Activated T-cell treated with anti-CD3 and anti-CD28 coated beads, Interleukin-2, amount 50 U/mL, for 4 hours (primary cell): ENCODE measurements at places on chromosomes 4 and X.

DNA sequence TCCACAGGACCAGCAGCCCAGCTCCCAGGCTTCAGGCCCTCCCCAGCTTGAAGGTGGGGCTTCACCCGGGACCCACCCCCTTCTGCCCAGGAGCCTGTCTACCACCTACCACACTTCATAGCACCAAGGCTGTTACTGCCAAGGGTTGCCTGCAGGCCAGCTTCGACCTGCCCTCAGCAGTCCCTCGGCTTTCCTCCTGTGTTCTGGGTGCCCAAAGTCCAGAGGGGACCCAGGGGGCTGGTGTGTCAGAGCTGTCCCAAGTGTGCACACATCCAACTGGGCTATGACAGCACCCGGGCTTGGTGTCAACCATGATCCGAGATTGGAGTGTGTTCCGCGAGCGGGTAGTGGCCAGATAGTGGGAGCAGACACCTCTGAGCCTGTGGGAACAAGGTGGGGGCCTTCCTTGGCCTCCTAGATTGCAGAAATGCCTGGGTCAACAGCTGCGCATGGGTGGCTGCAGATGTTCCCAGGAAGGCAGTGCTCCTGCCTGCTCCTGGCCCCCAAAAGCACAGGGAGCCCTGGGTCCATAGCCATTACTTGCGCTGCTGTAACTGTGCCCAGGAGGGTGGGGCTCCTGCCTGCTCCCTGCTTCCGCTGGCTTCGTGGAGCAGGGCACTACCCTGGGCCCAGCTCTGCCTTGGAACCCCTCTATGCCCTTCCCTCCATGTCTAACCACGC is 16.8 kb downstream of the SULT1B1 start:
- DNase-seq = no peak

- no peak for DNase-seq
Measured at GRCh38 chrX:150088766-150089518, 150.7 kb upstream of the EOLA2 start.

DNA sequence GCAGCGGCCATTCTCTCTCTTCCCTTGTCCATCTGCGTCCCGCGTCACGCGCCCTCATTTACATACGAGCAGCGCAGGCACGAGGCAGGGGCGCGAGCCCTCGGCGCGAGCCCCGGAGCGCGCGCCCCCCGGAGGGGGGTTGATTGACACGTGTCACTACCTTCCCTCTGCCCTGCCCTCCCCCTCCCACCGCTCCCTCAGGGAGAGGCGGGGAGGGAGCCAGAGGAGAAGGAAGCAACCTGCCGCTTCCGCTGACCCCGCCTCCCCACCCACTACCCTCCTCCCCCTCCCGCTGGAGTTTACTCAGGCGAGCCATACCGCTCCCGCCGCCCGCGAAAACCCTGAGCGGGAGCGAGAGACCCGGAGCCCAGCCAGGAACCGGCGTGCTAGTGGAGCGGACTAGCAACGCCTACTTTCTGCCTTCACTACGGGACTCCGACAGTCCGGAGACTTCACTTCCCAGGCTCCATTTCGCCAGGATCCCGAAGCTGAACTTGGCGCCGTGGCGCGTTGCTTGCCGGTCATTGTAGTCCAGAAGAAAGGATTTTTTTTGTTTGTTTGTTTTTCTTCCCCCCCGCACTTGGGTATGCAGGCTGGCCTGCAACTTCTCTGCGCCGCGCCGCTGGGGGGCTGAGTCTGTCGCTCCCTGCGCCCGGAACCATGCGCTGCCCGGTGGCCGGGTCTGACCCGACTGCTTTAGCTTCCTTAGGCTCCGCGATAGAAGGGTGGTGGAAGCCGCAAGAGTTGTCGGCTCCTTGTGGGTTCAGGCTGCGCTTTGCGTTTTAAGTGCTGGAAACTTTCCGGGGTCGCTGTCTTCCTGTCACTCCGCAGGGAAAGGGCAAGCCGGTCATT is at the start of gene LCORL:
Gene LCORL (minus strand): TSS at position 36 of the 852 bp plus-strand sequence. CDS start 4 bp downstream, at position 32.
- DNase-seq = peak; percentile 77

GRCh38 chrX:136112778-136113177 is 34.6 kb upstream of the FHL1 start:
- DNase-seq = no peak

DNA sequence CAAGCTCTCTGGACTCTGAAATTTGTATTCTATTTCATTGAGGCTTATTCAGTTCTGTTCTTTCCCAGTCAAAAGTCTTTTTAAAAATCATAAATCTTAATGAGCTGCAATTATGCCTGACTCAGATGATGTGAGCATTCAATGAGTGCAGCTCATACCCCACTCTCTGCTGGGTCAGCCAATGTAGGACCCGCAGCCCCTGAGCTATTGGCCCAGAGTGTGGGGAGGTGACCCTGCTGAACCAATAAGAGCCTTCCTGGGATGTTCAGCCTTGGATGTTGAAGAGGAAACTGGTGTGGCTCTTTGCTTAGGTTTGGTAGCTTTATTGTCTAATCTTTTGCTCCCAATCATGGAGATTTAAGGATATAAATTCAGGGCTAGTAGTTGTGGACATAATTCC is 12.1 kb upstream of the TCEAL4 start:
- DNase-seq = no peak

DNA sequence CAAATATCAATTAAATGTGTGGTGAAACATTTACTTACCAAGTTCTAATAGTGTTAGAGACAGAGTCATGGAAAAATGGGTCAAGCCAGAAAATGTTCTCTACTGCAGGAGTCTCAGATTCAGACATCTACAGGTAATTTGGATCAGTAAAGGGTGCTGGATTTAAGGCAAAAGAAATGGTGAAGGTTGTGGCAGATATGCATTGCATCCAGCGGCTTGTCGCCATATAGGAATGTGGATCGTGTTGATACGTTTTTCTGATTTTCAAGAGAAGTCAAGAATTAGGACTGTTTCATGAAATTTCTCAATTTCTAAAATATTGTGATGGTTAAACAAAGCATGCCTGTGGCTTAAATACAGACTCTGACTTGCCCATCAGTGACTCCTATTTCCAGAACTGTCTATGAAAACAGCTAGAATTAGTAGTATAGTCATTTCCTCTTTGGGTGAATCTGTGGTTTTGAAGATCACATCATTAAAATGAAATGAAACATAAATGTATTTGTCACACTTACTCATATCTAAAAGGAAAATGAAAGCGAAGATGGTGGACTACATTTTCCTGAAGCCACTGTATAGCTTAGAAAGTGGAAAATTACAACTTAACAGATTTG is 110.1 kb upstream of the VEGFC start:
- no peak for DNase-seq

DNA sequence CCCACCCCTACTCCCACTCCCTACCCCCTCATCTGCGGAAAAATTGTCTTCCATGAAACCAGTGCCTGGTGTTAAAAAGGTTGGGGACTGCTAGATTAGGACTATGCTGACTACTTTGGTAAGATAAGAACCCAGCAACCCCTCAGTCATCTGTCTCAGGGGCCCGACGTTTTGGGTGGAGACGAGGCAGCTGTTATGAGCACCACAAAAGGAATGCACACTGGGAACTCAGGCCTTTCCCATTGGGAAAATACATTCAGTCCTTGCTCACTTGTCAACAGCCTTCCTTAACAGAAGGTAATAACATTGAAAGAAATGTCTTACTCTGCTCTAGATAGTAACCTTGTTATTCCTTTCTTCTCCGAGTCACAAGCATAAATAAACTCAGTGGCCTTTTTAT is 310.8 kb downstream of the AFF2 start:
- no peak for DNase-seq

GRCh38 chr4:144451766-144452450 is 194.0 kb upstream of the HHIP start:
- no peak for DNase-seq

GRCh38 chr4:41934901-41935651 is at the start of gene TMEM33:
TMEM33 (plus strand) TSS chr4:41935429; CDS start chr4:41935485, 56 bp downstream.
- peak; percentile 72 for DNase-seq

- DNase-seq = no peak
Measured at GRCh38 chrX:68588602-68589371, 58.7 kb upstream of the STARD8 start.

- no peak for DNase-seq
Measured at GRCh38 chrX:19814240-19814639, 73.2 kb downstream of the SH3KBP1 start.

GRCh38 chr4:84669201-84669600 is 86.3 kb downstream of the CDS1 start:
- no peak for DNase-seq

- peak; percentile 35 for DNase-seq
Measured at GRCh38 chrX:11143931-11144678, 33.0 kb downstream of the HCCS start.

- DNase-seq = no peak
Measured at GRCh38 chr4:112003231-112003907, 141.9 kb upstream of the FAM241A start.

DNA sequence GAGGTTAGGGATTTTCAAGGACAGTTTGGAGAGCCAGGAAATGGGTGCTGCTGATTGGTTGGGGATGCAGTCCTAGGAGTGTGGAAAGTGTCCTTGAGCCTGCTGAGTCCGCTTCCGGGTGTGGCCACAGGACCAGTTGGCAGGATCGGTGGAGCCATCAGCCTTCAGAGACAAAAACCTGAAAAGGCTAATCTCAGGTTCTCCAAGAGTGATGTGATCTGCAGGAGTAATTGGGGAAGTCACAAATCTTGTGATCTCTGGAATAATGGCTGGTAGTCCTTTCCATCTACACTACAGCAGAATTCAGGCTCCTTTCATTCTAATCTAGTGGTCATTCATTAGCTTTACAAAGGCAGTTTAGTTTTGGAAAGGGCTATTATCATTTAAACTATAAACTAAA is 55.9 kb upstream of the BMP2K start:
- no peak for DNase-seq

DNA sequence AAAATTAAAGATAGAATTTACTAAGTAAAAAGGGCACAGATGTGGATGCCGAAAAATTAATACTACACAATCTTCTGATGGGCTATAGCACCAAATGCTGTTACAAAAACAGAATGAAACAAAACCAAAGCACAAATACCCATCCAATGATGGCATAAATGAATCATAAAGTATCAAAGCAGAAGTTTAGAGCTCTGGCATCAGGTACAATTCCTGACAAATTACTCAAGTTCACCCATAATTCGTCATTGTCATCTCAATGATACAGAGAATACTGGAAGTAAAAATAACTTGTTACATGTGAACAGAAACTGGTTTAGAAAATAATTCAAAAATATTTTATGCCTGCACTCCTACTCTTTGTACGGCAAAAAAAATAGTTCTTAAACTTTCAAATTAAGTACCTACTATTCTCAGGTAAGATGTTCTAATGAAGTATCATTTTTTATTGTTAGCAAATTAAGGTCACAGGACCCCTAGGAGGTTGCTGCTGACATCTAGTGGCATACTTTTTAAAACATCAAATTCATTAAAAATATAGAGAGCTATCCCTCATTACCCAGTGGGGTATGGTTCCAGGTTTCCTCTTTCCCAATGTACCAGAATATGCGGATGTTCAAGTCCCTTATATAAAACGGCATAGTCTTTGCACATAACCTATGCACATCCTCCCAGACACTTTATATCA is 126.1 kb downstream of the INPP4B start:
- DNase-seq = no peak

- no peak for DNase-seq
Measured at GRCh38 chrX:56499372-56499771, 64.1 kb upstream of the UBQLN2 start.

GRCh38 chr4:74738464-74739143 is 55.7 kb downstream of the BTC start:
- no peak for DNase-seq

DNA sequence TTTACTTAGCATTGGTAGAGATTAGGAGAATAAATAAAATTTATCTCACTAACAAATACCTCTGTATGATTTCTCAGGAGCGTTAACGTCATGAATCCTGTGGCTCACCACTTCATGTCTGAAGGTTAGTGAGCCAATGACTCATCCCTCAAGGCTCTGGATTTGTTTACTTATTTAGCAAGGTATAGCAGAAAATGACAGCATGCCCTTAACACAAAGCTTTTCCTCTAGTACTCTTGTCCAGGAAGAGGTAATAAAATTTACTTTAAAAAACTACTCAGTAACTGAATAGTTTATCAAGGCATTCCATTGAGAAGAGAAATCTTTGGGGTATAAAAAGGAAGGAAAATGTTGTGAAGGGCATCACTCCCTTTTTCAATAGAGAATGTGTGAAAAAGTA is 823.8 kb downstream of the CCSER1 start:
- no peak for DNase-seq

- DNase-seq = no peak
Measured at GRCh38 chr4:10982305-10982704, 297.7 kb upstream of the CLNK start.

- DNase-seq = no peak
Measured at GRCh38 chr4:6573551-6573950, 1.4 kb upstream of the MAN2B2 start.

DNA sequence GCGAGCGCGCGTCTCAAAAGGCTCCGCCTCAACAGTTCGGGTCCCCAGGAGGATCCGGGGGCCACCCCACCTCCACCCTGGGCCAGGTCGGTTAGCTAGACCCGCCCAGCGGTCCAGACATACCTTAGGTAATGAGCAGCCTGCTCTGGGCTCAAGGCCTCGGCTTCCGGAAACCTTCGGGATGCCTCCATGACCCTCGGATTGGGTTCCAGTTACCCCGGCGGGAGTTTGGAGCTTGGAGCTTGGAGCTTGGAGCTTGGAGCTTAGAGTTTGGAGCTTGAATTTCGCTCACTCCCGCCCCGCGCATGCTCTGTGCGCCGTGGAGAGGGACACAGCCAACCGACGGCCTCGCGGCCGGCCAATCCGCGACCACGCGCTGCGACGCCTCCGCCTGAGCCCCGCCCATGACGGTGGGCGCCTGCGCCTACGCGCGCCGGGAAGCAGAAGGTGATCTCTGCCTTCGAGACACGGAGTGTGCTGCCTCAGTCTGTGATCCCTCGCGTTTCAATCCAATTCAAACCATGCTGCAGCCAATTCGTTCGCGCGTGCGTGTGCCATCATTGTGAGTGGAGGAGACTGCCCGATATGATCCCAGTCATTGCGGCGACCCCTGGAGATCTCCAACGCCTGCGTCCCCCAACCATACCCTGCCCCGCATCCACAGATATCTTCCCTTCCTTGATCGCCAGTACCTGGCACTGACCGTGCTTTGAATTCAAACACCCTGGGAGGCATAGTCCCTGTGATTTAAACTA is at the start of gene ERCC6L:
Gene ERCC6L (minus strand): TSS at position 307 of the 755 bp plus-strand sequence. CDS start 116 bp downstream, at position 191.
- peak; percentile 75 for DNase-seq

DNA sequence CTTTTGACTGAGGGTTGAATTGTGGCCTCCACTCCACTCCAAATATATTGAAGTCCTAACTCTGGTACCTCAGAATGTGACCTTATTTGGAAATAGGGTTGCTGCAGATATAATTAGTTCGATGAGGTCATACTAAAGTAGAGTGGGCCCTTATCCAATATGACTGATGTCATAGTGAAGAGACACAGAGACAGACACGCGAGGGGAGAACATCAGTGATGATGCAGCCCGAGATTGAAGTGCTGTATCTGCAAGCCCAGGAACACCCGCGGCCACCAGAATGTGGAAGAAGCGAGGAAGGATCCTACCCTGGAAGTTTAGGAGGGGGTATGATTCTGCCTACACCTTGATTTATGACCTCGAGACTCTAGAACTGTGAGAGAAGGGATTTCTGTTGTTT is 279.0 kb downstream of the ANKRD50 start:
- no peak for DNase-seq

DNA sequence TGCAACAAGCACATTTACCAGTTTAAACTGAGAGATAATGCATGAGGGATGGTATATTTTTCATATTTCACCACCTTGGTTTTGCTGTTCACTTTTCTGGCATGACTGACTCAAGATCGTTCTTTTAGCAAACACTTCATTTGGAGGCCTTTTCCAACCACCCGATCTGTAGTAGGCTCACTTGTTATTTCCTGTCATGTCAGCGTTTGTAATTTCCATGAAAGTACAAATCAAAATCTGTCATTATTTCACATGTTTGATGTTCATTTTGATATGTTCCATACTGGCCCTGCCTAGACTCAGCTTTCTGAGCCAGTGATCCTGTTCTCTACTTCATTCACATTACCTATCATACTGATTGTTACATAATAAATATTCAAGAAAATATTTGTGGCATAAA is 1888.3 kb upstream of the PCDH7 start:
- no peak for DNase-seq
